ENCODE measurements at places on chromosomes 3 and 15.

DNA sequence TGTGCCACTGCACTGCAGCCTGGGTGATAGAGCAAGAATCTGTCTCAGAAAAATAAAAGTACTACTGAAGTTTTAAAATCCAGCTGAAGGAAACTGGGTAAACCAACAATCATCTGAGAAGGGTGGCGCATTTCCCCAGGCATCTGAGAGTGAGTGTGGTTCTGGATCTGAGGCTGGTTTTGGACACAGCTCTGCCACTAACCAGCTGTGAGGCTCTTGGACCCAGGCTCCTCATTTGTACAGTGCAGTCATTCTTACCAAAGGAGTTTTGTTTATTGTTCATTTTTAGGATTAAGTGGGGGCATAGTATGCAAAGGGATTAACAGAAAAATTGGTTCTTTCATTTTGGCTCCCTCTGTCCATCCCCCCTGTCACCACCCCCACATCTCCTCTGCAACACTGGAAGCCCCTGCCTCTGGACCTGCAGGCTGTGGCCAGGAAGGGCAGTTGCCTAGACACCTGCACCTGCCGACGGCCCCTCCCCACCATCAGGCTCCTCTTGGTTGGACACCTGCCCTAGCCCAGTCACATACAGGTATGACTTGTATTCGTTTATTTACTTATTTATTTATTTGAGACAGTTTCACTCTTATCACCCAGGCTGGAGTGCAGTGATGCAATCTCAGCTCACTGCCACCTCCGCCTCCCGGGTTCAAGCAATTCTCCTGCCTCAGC, 8.8 kb downstream of the NUP210 start:
- DNase-seq: no peak

GRCh38 chr3:48026951-48027908, 11.0 kb upstream of the MAP4 start:
- DNase-seq: no peak

DNA sequence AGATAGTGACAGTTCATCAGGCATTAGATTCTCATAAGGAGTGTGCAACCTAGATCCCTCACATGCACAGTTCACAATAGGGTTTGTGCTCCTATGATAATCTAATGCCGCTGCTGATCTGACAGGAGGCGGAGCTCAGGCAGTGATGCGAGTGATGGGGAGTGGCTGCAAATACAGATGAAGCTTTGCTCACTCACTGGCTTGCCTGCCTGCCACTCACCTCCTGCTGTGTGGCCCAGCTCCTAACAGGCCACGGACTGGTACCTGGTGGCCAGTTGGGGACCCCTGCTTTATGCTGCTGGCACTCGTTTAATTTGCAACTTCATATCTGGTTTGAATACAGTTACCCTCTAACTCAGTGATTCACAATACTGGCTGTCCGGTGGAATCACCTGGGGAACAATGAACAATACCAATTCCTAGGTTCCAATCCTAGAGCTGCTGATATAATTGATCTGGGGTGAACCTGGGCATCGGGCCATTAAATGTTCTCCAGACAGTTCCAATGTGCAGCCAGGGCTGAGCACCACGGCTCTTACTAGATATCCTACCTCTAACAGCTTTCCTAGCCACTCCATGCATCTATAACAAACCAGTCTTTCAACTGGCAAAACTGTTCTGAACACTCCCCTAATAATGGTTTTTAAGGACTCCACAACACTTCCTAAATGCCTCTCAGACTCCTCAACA, 131.4 kb downstream of the ATP1B3 start:
- DNase-seq: no peak

DNA sequence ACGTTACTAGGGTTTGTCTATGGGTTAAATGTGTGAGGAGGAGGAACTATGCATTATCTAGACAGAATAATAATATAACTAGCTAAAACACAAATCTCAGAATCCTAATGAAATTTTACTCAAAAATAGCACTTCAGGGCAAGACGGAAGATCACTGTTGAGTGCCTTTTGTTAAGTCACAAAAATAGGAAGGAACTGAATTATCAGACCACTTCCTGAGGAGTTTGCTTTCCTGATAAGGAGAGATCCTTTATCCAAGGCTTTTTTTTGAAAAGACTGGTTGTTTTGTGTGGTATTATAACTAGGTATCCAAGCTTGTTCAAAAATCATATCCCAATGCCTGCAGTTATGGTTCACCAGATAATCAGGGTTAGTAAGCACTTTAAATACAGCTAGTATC, 34.6 kb downstream of the NR2E3 start:
- DNase-seq: no peak

GRCh38 chr3:52270252-52270754, 8.1 kb downstream of the WDR82 start:
- no peak for DNase-seq

DNA sequence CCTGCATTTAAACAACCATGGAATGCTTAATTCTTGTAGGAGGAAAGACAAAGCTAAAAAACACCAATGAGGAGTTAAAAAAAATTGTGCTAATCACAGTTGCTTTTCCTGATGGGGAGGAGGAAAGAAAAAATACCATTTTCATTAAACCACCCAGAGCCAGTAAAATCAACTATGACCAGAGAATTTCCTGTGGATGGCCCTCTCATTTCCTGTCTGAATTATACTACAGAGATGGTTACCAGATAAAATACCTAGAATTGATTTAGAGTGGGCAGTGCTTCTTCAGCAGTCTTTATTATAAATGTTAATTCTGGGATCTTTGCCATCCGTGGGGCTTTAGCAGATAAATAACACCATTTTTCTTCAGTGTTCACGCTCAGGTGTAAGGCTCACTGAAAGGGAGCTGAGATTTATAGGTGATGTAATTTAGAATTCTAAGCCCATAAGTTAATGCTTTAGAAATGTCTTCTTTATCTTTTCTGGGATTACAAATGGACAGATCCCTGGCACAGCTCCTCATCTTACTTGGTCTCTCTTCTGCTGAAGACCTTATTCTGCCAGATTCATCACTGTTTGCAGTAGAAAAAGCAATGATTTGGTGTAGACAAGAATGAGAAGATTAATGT, 37.9 kb downstream of the RETNLB start:
- no peak for DNase-seq

DNA sequence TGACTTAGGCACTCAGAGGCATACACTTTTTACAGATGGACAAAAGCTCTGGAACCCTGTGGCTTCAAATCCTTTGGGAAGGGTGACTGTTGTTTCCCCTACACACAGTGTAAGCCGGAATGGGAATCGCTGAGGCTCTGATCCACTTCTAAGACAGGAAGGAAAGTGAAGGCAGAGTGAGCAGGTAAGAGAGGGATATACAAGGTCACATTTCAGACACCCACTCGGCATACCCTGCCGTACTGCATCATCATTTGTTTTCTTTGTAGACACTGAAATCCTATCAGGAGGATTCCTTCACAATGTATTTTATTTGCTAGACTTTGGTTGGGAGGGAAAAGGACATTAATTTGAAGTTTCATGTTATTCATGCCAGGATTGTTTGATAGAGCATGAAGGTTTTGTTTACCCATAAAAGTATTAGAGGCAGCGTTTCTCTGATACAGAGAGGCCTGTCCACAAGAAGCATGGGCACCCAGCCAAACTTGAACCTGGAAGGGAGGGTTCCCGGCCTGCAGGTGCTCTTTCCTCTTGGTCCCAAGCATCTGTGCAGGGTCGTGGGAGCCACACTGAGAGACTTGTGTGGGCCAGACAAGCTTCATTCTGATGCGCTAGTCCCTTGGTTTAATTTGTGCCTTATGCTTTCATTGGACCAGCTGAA, 21.9 kb upstream of the POLR2M start:
- no peak for DNase-seq

DNA sequence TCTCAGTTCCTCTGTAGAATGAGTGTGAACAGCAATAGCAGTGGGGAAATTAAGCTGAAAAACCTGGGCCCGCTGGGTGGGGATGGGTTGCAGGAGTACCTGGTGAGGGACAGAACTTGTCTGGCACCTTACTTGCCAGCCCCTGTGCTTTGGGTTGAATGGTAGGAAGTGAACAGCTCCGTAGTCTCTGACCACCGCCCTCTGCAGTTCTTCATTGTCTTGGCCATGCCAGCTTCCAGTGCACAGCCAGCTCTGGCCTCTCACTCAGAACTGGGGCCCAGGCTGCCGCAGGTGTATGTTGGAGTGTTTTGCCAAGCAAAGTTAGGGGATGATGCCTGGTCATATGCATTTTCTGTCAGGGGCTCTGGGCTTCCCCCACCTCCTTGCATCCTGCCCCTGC, 14.0 kb upstream of the CHST14 start:
- no peak for DNase-seq

Data from stimulated activated CD8-positive, alpha-beta memory T cell treated with anti-CD3 and anti-CD28 coated beads, Interleukin-2, amount 100 ng/mL, for 1 hour (primary cell).